ENCODE measurements at places on chromosomes 7 and 10. TPM values are rescaled to one million over a fixed set of nuclear protein-coding genes. Genes with fewer than 3 reads are reported as not detected.

The PDE6C gene
- not detected for total RNA-seq

The GDF2 gene
- not detected for total RNA-seq

The TMEM236 gene
- total RNA-seq, result under 0.01 TPM

The ATOH7 gene
- total RNA-seq, result not detected

The ZNF107 gene
- 2.0 TPM for total RNA-seq

The IDE gene
- 27.1 TPM for total RNA-seq

The MMP21 gene
- total RNA-seq, result not detected

The NUTM2B gene
- total RNA-seq, result 0.18 TPM

The MAP3K8 gene
- total RNA-seq, result 28.8 TPM

The NOS3 gene
- total RNA-seq, result 5.4 TPM

The GFRA1 gene
- 0.36 TPM for total RNA-seq

The WNT8B gene
- not detected for total RNA-seq

The C10orf67 gene
- not detected for total RNA-seq

The PAPOLB gene
- 0.49 TPM for total RNA-seq

The ANKRD7 gene
- total RNA-seq, result not detected

Measured in cardiac atrium fibroblast (primary cell).